ENCODE measurements at places on chromosomes 12 and 14. TPM values are rescaled to one million over a fixed set of nuclear protein-coding genes. Genes with fewer than 3 reads are reported as not detected.

DNA sequence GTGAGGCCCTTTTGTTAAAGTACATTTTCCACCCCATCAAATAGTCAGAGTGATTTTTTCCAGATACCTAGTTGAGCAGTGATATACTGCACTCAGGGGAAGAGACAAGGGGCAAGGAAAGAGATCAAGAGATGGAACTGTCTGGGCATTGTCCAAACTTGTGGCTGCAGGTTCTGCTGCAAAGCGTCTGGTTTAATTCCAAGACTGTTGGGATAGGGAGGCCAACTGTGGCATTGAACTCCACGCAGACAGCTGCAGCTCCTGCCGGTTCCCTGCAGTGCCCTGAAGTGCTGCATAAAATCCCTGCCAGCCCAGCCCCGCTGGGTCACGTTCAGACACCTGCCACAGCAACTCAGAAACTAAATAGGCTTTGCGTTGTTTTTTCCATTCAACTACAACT lies 30.5 kb downstream of the RPH3A start:
- DNase-seq: no peak

DNA sequence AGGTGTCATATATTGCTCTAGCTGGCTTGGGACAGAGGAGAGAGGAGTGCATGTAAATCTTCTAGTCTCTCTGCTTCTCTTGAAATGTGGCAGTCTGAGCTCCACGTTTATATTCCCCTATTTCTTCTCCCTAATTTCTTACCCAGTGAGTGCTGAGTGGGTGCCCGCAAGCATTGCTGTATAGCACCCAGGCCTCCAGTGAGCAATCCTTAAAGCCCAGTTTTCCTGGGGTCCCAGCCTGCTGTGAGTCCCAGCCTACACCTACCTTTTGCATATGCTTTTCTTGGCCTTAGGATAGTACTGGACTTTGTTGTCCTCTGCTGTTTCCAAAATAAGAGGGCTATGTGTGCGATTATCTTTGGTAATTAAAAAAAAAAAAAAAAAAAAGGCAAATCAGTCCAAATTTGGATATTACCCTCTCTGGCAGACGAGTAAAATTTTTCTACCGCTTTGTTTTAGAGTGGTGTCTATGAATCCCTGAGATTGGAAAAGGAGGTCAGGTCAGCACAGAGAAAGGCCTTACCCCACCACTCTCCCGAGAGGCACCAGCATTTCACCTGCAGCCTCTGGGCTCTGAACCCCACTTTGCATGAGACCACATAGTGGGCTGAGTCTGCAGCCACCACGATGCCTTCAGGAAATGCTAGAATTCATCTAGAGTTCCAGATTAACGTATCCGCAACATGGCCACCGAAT lies 1.1 kb downstream of the MGST1 start:
- DNase-seq: no peak

The TMEM119 gene
- 14.7 TPM for total RNA-seq

DNA sequence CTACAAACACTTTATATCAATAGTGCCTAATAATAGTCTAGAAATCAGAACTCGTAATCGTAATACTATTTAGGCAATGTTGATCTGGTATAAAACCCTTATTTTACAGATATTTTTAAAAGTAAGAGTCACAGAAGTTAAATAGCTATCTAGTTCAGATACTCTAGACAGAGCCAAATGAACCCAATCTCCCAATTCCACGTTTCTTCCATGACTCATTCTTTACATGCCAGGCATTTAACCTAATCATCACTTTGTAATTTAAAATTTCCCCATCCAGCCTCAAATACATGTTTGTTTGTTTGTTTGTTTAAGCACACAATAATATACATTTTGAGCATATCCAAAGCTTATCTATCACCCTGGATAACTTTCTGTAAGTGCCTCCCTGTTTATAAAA lies 36.4 kb upstream of the GARIN6 start:
- no peak for DNase-seq

DNA sequence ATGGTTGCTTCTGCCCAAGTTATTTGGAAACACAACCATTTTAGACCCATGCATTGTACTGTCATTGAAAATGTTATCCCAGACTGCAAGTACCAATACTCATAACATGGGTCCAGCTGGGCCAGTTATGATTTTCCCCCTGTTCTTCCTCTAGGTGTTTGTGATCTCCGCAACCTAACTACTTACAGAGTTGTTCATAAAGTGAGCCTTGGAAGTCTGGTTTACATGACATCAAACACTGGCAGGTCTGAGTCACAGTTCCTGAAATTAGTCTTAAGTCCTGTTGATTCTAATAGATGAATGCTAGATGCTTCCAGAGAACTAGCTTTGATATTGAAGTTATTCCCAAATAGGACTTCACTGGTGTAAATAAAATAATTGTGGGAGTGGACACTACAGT lies 487.0 kb downstream of the MED13L start:
- DNase-seq: no peak

The PGAM5 gene
- total RNA-seq: 12.9 TPM

The LPAR5 gene
- 3.7 TPM for total RNA-seq

GRCh38 chr14:91415794-91416743 lies 1.6 kb downstream of the CCDC88C start:
- no peak for DNase-seq
